ENCODE measurements at places on chromosomes 11 and 22.

DNA sequence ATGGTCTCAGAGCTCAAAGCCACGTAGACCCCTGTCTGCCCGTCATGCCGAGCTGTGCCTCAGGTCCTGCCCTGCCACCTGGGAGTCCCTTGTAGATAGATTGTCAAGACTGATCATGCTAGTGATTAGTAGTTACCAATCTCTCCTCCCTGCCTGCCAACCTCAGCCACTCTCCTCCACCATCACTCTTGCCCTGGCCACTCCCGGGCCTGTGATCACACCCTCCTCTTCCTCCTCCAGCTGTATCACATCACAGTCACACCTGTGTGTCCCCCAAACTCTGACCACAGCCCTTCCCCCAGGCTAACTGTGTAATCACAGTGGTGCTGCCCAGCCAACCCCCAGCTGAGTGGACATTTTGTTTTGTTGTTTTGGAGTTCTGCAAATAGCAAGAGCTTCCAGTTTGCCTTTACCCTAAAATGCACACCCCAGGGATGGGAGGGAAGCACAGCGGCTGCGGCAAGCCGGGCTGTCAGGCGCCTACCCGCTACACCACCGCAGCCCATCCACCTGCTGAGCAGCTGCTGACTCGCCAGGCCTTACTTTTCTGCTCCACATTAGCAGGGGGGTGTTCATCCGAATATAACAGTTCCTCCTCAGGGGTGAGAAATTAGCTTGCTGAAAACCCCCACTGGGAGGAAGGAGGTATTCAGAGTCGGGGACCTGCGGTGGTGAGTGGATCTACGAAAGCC lies 45.8 kb downstream of the LRFN4 start:
- DNase-seq: no peak

- no peak for DNase-seq
These were observed 511 bp upstream of the CLCF1 start for GRCh38 chr11:67373648-67374570.

DNA sequence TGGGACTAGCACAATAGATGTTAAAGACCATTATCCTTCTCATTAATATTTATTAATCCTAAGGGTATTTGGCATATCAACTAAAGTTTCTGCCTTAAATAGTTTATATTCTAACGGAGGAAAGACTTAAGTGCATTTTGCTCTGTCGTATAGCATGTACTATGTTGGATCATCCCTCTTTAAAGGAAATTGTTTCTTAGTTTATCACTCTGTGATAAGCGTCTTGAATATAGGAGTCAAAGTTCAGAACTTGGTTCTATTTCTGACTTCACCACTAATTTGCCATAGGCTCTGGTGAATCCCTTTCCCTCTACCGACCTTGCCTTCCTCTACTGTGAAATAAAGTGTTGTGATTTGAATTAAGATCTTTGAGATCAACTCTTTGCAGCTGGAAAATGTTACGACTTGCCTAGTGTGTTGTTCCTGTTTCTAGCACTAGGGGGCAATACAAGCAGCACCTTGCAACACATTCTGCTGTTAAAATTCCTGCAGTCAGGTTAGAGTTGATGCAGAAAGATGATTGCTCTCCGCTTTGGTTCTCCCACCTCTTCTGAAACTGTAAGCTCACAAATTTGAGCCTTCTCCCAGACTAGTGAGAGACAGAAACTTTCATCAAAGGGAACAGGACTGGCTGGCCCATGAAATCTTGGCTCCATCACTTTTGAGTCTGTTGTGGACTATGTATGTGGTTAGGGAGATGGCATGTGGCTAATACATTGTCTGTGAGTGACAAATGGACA lies 27.8 kb upstream of the ZNRF3 start:
- DNase-seq: no peak

DNA sequence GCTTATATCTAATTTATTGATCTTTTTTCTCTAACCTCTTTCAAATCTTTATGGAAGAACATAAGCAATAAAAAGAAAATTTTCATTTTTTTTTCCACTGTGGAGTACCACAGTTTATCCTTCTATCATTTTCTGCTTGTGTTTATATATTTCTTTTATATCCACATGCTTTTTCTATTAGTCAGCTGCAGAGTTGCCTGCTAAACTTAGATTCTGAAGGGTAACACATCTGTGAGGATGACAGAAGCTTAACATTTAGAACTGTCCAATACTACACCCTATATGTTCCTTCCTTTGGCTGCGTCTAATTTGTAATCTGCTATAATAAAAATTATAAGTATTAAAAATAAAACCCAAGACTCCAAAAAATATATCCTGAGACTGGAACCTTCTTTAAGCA lies 20.8 kb downstream of the CCDC90B start:
- no peak for DNase-seq

DNA sequence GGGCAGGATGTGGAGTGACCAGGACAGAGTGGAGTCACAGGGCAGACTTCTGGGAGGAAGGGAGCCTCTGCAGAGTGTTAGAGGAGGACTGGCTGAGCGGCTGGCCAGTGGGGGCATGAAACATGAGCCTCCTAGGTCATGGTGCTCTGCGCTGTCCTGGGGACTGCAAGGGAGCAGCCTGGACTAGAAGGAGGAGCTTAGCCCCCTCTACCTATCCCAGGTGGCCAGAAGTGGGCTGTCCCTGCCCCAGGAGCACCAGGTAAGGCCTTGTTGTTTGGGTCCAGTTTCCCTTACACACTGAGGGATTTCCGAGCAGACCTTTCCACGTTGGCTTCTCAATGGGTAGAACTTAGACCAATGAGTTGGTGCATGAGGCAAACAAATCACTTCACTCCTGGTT lies 7.4 kb downstream of the PKNOX2 start:
- no peak for DNase-seq

DNA sequence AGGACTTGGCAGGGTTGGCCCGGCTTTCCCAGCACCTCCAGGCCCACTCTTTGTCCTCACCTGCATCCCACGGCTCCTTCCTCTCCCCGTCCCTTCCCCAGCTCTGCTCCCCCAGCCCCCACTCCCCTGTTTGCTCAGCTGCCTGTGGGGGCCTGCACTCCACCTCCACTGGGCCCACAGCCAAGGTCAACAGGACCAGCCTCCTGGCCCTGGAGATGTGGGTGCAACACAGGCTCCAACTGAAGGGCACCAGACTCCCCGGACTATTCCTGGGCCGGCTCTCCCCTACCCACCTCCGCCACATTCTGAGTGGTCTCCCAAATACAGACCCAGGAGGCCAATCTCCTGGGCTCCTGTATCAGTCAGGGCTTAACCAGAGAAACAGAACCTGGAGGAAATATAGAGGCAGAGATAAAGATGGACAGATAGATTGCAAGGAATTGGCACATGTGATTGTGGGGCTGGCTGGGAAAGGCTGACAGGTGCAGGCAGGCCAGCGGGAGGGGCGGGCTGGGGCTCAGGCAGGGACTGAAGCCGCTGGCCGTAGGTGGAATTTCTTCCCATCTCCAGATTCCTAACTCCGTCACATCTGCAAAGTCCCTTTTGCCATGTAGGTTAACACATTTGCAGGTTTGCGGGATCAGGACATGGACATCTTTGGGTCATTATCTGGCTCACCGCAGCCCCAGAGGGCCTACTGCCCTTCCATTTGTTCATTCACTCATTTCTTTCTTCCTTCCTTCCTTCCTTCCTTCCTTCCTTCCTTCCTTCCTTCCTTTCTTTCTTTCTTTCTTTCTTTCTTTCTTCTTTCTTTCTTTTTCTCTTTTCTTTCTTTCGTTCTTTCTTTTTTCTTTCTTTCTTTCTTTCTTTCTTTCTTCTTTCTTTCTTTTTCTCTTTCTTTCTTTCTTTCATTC lies 45.8 kb upstream of the MYH9 start:
- no peak for DNase-seq

DNA sequence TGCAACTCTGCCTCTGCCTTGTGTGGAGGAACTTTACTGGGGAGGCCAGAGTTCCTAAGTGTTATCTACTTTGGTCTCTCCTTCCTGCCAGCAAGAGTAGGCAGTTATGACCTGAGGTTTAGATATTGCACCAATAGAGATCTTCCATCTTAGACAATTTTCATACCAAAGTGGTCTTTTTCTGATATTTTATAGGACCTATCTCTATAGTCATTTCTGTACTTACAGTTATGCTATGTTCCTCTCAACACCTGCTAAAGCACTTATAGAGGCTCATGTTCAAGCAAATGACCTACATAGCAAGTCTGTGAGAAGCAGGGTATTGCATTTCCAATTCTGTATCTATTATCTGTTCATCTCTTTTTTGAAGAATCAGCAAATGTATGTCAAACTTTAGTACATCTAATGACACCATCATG lies 80.8 kb downstream of the HORMAD2 start:
- no peak for DNase-seq

DNA sequence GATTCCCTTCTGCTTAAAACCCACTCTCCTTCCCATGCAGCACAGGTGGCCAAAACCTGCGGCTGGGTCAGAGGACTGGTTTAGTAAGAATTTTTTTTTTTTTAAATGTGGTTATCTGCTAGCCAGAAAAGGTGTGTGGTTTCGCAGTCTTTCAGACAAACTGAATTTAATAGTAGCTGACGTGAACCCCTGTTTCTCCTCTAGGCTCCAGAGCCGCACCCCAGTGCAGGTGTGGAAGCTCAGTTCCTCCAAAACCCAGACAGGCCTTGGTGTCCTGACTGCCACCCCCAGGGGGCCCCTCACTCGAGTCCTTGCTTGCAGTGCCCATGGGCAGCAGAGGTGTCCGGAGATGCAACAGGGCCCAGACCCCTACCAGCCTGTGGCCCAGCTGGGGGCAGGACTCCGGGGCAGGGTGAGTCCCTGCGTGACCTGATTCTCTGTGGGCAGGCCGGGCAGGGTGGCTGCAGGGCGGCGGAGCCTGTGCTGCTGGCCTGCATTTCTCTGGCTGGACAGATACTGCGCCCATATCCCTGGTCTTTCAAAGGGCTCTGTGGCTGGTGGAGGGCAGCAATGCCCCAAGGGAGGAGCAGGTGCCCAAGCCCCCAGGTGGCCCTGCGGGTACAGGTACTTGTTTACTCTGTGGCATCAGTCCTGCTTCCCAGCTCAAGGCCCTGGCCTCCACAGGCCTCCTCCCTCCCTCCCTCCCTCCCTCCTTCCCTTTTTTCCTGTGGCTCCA lies 15.2 kb downstream of the KCNQ1 start:
- DNase-seq: no peak

- DNase-seq: peak; percentile 23
These were observed 72.6 kb downstream of the HIPK3 start for GRCh38 chr11:33329705-33330329.

GRCh38 chr11:73257342-73258103 lies 14.6 kb upstream of the P2RY6 start:
- DNase-seq: no peak

DNA sequence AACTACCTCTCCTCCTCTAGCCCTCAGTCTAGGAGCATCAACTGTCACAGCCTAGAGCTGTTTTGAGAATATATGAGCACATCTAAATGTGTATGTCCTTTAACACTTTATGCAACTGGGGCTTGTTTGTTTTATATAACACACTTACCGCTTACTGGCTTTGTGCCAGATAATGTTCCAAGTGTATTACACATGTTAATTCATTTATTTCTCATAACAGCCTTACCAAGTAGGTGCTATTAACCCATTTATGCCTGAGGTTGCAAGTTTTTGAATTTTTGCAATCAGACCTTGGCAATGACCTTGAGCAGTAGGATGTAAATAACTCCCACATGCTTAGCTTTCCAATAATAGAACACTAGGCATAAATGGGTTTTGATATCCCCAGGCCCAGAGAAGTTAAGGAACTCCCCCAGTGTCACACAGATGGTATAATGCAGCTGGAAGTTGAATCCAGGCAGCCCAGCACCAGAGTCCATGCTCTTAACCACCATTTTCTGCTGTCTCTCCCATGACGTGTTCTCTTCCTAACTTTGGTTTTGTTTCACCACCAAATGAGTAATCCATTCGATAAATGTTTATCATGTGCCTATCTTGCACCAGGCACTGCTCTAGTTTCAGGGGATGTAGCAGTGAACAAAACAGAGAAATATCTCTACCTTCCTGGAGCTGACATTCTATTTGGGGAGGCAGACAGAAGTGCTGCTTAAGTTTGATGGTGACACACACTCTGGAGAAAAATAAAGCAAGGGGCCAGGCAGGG lies 23.1 kb downstream of the PRDM11 start:
- DNase-seq: no peak

DNA sequence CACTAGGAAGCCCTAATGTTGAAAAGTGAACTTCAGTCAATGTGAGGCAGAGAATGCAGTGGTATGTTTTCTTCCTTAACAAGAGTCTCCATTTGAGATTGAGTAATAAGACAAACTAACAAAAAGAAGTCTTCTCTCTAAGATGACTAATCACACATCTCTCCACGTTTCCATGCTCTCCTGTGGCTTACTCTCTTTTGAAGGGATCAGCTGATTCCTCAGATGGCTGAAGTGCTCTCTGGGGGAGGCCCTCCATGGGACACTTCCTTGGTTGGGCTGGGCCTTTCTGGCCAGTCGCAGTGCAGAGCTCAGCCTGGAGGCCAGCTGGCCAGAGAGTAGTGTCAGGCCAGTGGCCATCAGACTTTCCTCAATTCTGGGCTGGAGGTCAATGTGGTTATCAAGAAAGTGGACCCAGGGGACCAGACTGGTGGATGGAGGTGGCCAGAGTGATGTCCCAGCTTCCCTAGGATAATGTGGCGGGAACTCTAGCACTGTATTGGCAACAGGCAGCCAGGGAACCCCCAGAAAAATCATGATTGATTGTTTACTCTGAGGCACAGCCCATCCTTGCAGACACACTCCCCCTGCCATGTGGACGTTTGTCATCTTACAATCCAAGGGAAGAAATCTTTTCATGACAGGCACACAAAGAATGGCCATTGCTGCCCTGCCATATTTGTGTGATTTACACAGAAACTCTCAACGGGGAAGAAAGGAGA lies 14.5 kb downstream of the CSRP3 start:
- no peak for DNase-seq

GRCh38 chr11:11243590-11244469 lies 109.2 kb downstream of the CSNK2A3 start:
- DNase-seq: no peak

DNA sequence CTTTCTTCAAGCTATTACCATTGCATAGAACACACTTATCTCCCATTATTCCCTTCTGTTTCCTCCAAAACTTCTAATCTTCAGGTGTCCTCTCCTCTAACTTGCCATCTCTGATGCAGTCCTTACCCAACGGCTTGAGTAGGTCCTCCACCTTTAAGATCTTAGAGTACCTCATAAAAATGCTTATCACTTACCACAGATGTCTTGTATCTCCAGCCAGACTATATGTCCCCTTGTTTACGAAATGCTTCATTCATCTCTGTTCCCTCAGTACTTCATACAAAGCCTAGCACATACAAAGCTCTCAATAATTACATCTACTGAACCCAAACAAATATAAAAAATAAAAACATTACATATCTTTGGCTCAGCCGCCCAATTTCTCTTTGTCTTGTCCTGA lies 49.2 kb downstream of the PAK1 start:
- DNase-seq: no peak

Measured in activated CD4-positive, alpha-beta T cell treated with anti-CD3 and anti-CD28 coated beads for 24 hours (primary cell).